ENCODE measurements at places on chromosomes 3 and 15.

DNA sequence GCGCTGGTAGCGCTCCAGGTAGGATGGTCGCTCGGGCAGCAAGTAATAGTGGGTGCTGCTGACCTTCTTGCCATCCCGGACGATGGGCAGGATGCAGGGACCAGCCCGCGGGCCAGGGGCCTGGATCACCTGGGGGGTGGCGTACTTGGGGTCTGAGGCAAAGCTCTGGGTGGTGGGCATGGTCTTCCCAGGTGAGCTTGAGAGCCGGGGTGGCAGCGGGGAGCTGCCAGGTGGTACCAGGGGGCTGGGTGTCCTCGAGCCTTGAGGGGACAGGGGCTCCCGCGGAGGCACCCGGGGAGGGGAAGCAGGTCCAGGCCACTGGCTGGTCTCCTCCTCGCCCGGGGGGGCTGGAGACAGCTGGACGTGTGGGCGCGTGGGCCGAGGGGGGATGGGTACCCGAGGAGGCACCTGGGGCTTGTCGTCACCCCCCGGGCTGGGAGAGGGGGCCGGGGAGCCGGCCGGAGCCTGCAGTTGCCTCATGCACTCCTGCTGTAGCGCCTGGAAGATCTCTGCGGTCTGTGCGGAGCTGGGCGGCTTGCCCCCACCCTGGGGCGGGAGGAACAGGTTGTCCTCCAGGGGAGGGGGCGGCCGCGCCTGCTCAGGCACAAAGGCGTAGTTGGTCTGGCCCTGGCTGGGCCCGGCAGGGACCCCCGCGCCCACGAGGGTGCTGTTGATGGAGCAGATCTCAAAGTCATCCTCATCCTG is 40.6 kb downstream of the TNK2 start:
- DNase-seq: no peak

GRCh38 chr3:33394403-33395054 is 45.7 kb downstream of the UBP1 start:
- DNase-seq: no peak

DNA sequence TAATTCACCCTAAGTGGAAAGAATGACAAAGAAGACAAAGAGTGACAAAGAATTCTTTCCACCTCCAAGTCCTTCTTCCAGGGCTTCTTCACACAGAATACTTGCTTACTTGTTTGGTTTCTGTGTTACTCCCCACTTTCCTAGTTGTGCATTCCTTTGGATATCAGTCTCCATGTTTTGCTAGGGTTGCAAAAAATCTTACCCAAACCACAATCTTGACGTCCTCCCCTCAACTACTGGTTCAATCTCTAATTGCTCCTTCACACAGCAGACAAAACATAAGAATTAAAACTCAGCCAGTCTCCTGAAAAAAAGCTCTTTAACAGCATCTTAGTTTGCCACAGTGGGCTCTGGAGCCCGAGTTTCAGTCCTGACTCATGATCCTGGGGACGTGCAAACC is 297.6 kb upstream of the CHRNA7 start:
- no peak for DNase-seq

GRCh38 chr3:176820764-176821163 is 376.5 kb downstream of the TBL1XR1 start:
- DNase-seq: no peak

DNA sequence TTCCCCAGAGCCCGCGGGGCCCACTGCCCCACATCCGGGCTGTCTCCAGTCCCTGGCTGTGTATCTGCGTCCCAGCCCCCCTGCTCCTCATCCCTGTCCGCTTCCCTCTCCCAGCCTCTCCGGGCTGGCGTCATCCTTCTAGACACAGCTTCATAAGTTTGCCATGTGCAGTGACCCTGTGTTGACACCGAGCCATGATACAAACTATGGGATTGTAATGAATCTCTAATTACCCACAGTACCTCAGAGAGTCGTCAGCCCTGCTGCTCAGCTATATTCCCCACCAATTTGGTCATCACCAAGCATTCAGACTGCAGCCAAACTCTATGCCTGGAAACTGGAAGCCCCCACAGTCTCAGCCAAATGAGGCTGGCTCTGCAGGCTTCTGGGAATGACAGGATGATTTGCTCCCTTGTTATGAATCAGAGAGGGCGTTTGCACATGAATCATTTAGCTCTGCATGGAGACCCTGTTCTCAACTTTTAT is 466.1 kb upstream of the ATP11B start:
- DNase-seq: no peak

GRCh38 chr3:81289676-81290075 is 471.8 kb downstream of the GBE1 start:
- no peak for DNase-seq

- no peak for DNase-seq
Measured at GRCh38 chr3:120487191-120487650, 36.4 kb upstream of the FSTL1 start.

- DNase-seq: no peak
Measured at GRCh38 chr15:99493461-99493860, 72.3 kb upstream of the MEF2A start.

- no peak for DNase-seq
Measured at GRCh38 chr15:76336254-76337058, at the start of gene ISL2. ISL2 (plus strand) TSS chr15:76336773; CDS start chr15:76336884, 111 bp downstream.

Measured in glomerular endothelial cell (primary cell).